ENCODE measurements at places on chromosomes 3 and 15.
A peak's percentile ranks its signal among the peaks of the same experiment; 100 is the strongest.

GRCh38 chr3:184067573-184068055, 14.8 kb downstream of the HTR3C start:
- no peak for DNase-seq

DNA sequence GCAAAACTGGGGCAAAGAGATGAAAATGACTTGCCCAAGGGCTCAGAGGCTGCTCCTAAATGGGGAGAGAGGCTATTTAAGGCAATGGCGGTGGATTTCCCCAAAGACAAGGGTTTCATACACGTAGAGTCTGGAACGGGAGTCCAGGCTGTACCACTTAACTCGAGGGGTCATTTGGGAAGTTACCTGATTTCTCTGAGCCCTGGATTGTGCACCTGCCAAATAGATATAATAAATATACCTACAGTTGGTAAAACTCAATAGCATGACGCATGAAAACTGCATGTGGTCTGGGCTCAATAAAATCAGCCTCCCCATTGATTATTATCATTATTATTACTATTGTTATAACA, 1.3 kb upstream of the ITPR1 start:
- DNase-seq, result peak; percentile 29

DNA sequence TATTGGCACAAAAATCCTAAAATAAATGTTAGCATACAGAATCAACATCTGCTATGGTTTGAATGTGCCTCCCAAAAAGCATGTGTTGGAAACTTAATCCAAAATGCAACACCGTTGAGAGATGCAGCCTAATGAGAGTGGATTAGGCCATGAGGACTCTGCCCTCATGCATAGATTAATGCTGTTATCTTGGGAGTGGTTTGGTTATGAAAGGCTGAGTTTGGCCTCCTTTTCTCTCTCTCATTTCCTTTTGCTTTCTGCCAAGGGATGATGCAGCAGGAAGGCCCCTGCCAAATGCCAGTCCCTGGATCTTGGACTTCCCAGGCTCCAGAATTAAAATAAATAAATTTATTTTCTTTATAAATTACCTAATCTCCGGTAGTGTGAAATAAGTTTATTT, 49.4 kb downstream of the SYNM start:
- no peak for DNase-seq

DNA sequence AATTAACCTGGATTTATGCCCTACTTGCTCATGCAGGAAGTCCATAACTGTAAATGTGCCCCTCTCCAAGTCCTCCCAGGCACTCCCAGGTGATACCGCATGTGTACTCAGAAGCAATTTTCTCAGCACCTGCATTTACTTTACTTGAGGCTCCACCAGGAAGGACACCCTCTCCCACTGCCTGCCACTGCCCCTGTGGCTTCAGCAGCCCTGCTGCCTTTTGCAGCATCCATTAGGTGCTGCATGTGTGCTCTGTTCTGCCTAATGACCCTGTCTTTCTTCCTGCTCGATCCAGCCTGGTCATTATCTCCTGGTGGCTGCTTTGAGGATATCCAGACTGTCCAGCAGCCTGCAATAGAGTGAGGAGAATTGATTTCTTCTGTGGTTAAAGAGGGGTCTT, 107.6 kb upstream of the SEMA6D start:
- peak; percentile 93 for DNase-seq

- DNase-seq, result no peak
Observed at GRCh38 chr3:25663347-25663868, 1.3 kb downstream of the TOP2B start.

GRCh38 chr15:40854161-40854560, 10.3 kb downstream of the SPINT1 start:
- DNase-seq, result no peak

- no peak for DNase-seq
Observed at GRCh38 chr15:63243101-63243500, 34.3 kb upstream of the APH1B start.

GRCh38 chr3:160260587-160261270, 35.5 kb downstream of the C3orf80 start:
- no peak for DNase-seq

GRCh38 chr15:95804484-95804883, 526.0 kb upstream of the NR2F2 start:
- no peak for DNase-seq

GRCh38 chr3:65666448-65667091, 372.1 kb downstream of the MAGI1 start:
- no peak for DNase-seq

DNA sequence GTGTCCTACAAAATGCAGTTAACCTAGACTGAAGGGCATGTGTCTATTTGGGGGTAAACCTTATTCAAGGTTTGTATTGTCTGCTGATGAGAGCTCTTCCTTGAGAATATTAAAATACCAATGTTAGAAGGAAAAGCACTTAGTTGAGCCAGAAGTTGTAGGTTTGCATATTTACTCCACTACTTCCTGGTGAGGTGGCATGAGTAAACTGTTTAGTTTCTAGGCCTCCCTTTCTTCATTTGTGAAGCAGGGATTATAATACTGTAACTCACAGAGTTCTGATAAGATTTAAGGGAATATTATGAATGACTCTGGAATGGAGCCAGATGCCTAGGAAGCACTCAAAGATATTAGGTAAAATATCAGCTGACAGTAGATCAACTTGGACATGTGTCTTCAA, 46.7 kb downstream of the CD200R1L start:
- no peak for DNase-seq

DNA sequence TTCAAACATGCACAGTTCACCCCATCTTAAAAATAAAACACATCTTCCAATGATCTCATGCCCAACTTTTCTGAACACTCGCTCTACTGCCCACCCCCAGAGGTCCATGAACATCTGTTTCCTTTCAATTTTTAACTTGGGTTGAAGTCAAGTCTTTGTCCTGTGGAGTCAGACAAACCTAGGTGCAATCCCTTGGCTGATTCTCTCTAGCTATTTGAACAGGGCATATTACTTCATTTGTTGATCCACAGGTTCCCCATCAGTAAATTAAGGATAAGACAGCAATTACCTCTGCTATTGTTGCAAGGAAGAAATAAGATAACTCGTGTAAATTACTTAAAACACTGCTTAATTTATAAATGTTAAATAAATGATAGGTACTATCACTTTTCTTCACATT, 180.1 kb downstream of the CNTN3 start:
- DNase-seq, result no peak

GRCh38 chr3:27560484-27561056, 76.4 kb upstream of the SLC4A7 start:
- DNase-seq, result no peak

DNA sequence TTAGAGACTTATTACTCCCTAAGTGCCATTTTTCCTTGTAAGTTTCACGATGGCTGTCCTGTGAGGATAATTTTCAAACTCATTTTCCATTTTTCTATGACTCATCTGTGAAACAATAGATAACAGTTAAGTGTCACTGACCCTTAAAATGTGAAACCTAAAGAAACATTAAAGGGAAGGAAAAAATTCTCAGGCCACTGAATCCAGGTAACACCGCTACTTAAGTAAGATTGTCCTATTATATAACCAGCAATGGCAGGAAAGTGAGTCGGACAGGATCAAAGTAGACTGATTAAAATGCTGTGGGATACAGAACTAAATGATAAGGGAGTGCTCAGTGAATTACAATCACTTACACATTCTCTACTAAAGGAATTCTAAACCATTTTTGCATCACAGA, 12.4 kb downstream of the PLD1 start:
- no peak for DNase-seq

GRCh38 chr3:17686613-17687012, 55.8 kb downstream of the TBC1D5 start:
- peak; percentile 19 for DNase-seq

Measured in NCI-H2081 (cell line).